CD4-positive, alpha-beta T cell treated with Interleukin-21 for 1 hour (primary cell): ENCODE measurements at places on chromosomes 16 and 17.
A peak's percentile ranks its signal among the peaks of the same experiment; 100 is the strongest.

GRCh38 chr16:83831456-83831987 lies 23.7 kb downstream of the HSBP1 start:
- DNase-seq, result no peak

DNA sequence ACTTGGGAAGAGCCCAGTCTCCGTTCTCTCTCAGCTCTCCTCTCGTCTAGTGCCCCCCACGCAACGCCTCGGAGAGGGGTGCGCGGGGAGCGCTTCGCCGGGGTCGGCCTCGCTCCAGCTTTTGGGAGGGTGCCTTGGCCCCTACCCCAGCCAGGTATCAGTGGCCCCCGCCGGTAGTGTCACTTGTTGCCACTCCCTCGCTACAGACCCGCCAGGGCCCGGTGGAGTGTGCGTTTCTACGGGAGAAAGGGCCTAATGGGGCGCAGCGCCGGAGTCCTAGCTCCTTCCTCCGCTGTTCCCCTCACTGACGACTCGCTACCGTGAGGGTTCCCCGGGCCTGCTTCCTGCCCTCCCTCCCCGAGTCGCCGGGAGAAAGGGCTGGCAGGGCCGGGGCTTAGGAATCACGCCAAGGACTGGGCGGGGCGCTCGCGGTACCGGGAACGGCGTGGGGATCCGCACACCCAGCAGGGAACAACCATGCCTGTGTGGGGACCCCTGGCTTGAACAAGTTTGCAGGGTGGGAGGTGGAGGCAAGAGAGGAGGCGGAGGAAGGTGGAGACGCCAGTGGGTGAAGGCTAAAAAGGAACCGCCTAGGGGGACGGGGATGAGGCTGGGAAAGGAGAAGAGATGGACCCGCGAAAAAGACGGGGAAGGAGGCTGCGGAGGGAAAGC lies 997 bp upstream of the CDH11 start:
- DNase-seq, result no peak

GRCh38 chr17:68457168-68457538 lies at the start of gene WIPI1:
WIPI1 (minus strand) TSS chr17:68457496; CDS start chr17:68457421, 75 bp downstream.
- no peak for DNase-seq

GRCh38 chr16:23194497-23195221 lies 12.1 kb downstream of the SCNN1G start:
- no peak for DNase-seq

DNA sequence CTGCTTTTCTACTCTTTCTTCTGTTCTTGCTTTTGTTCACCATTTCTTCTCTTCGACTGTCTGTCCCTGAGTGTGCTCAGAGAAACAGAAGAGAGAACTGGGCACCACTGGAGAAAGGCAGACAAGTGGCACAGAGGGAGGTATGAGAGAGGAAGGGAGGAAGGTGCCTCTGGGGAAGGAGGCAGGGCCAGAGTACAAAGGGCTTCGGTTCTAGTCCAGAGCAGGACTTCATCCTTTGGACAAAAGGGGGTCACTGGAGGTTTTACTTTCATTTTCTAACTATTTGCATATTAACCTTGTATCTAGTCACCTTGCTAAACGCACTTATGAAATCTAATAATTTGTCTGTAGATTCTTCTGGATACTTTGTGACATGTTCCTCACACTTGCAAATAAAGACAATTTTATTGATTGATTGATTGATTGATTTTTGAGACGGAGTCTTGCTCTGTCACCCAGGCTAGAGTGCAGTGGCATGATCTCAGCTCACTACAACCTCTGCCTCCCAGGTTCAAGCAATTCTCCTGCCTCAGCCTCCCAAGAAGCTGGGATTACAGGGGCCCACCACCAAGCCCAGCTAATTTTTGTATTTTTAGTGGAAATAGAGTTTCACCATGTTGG lies 13.5 kb downstream of the ITGB4 start:
- DNase-seq, result no peak

DNA sequence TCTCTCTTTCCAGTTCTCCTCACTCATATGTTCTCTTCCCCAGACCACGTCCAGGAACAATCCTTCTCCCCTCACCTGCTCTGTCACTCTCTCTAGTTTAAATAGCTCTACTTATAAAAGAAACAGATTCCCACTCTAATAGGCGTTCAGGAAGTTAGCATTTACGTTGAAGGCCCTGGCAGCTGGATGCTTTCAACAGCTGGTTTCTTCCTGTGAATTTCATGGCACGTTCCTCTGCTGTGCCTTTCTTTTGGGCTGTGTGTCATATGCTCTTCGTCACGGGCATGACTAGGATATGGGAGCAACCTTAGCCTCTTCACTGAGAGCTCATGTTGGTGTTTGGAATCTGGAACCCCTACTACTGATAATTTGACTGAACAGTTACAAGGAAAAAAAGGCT lies 73.2 kb downstream of the ZNF18 start:
- no peak for DNase-seq

DNA sequence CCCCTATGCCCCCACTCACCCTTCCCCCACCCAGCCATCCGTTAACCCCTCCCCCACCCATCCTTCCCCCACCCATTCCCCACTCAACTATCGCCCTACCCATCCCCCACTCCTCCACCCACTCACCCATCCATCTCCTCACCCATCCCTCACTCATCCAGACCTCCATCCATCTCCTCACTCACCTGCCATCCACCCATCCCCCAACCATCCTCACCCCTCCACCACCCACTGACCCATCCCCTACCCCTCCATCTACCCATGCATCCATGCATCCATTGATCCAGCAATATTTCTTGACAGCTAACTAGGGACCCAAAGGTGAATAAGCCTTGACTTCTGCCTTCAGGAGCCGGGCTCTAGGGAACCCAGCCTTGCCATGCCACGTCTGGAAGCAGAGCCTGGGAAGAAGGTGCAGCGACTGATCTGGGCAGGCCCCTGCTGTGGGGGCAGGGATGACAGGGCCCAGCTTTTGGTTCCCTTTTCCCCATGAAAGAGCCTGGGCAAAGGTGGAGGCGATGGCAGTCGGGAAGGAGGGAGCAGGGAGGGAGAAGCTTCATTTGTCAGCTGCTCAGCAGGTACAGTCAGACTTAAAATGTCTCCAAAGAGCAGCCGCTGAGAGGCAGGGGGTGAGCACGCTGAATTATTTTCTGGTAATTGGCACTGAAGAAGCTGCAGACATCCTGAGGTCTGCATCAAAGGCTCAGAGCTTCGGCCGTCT lies 23.1 kb upstream of the DOC2B start:
- no peak for DNase-seq

DNA sequence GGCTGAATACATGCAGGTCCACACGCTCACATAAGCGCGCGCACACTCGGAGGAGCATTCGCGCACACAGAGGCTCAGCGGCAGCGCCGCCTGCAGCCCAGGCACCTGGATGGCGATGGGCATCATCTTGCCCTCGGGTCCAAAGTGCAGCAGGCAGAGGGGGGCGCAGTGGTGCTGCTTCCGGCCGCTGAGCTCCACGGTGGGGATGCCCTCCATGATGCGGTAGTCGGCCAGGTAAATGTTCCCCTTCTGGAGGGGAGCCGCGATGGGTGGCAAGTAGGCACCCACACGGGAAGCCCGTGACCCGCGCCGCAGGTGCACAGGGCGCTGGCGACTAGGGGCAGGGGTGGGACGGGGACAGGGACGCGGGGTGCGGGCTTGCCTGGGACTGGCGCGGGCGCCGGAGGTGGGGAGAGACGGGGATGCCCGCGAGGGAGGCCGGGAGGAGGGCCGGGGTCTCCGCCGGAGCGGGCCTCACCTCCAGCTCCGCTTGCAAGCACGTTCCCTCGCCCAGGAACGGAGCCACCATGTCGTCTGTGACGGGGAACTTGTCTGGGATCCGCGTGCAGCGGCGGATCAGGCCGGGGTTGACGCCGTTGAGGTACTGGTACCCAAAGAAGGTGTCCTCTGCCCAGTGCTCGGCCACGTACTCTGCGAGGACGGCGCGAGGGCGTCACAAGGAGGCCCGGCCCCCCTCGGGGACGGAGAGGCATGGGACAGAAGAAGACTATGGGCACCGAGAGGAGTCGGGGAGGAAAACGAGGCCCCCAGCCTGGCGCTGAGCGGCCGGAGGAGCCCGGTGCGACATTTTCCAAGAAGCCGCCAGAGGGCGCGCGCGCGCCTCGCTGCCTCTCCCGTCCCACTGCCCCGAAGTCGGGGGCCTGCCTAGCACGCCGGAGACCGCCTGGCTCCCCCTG lies 8.0 kb downstream of the ALOX12B start:
- peak; percentile 83 for DNase-seq

DNA sequence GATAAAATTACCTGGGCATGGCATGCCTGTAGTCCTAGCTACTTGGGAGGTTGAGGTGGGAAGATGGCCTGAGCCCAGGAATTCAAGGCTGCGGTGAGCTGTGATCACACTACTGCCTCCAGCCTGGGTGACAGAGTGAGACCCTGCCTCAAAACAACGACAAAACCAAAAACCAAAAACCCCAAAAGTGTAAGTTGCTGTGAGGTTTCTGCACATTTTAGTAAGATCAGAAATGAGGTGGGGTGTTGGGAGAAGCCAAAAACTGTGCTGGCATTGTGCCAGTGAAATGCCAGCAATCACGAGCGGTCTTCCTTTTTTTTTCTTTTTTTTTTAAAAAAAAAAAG lies 114.6 kb downstream of the PITPNC1 start:
- peak; percentile 25 for DNase-seq

- DNase-seq, result no peak
Measured at GRCh38 chr17:19486351-19487023, 47.2 kb upstream of the SLC47A1 start.

GRCh38 chr17:44176257-44176656 lies 5.8 kb downstream of the ASB16 start:
- DNase-seq, result no peak

DNA sequence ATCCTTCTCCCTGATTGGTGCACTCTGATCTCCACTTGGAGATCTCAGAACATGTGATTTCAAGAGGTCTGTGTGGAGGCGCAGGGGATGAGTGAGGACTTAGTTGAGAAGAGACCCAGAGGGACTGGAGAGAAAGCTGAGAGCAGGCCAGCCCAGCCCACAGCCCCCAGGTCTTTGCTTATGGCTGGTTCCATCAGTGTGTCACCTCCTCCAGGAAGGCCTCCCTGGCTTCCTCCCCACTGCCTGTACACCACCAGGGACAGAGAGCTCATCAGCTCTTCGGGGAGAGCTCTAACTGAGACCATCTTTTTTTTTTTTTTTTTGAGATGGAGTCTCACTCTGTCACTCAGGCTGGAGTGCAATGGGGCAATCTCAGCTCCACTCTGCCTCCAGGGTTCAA lies 3.4 kb downstream of the P2RX1 start:
- no peak for DNase-seq

- DNase-seq, result no peak
Measured at GRCh38 chr17:60528828-60529227, 2.8 kb upstream of the APPBP2 start.

DNA sequence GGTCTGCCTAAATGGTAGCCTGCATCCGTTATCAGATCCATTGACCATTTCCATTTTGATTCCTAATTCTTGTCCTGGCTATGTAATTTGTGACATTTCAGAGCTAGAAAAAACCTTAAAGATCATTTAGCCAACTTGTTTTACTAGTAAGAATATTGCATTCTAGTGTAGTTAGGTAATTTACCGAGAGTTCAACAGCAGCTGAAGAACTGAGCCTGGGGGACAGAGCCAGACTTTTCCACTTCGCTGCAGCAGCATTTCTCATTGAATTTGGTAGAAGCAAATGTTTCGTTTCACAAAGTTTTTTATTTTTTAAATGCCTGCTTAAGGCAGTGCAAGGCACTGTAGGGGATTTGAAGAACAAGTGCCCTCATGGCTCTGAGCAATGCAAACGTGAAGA lies 59.2 kb upstream of the MARCHF10 start:
- no peak for DNase-seq

- no peak for DNase-seq
Measured at GRCh38 chr16:49462362-49462988, 88.9 kb downstream of the C16orf78 start.

DNA sequence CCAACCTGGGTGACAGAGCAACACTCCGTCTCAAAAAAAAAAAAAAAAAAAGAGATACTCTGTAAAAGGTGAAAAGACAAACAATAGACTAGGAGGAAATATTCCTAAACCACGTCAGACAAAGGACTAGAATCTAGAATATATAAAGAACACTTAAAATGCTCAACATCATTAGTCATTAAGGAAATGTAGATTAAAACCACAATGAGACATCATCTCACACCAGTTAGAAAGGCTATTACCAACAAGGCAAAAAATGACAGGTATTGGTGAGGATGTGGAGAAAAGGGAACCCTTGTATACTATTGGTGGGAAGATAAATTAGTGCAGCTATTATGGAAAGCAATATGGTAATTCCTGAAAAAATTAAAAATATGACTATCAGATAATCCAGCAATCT lies 903.1 kb upstream of the SOX9 start:
- no peak for DNase-seq

DNA sequence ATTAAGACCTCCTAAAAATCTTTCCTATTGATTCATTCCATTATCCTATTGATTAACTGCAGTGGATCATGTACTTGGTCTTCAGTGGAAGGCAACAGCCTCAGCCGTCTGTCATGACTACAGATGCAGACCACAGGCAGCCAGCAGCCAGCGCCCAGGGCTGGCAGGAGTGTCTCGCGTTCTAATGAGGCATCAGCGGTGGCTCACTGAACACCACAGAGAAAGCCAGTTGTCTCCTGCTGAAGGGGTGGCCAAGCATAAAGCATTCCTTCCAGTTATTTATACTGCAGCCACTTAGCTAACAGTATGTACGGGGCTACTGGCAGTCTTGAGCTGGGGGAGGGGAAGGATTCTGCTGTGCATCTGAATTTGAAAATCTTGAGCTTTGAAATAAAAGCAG lies 214.3 kb downstream of the IRX3 start:
- DNase-seq, result no peak

GRCh38 chr16:2122429-2122828 lies 13.3 kb downstream of the PKD1 start:
- DNase-seq, result no peak

DNA sequence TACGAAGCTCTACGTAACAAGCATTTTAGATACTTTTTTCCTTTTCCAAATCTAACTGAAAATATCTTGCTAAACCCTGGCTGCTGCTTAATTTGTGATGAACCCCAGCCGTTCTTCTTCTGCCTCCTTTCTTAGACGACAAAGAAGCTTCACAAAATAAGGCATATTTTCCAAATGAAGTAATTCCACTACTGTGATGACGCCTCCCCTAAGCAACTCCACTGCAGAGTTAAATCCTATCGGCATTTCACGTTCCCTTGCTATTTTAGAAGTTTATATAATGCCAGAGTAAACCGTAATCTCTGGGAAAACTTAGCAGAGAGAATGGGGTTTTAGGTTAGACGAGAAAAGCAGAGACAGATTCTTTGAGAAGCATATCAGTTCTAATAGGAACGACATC lies 683.1 kb upstream of the SALL1 start:
- DNase-seq, result no peak

DNA sequence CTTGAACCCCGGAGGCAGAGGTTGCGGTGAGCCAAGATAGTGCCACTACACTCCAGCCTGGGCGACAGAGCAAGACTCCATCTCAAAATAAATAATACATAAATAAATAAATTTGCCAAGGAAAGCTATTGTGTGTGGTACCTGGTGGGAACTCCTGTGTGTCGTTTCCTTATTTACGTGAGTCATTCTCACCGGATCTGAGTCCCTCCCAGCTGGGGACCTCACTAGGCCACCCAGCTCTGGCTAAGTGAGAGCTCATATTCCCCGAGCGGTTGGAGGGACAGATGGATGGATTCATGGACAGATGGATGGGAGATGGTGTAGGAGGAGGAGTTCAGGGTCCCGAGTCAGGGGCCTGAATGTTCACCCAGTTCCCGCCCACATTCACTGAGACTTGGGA lies 22.9 kb upstream of the C1QL1 start:
- no peak for DNase-seq
